ENCODE measurements at places on chromosomes 4 and X.
A peak's percentile ranks its signal among the peaks of the same experiment; 100 is the strongest.

DNA sequence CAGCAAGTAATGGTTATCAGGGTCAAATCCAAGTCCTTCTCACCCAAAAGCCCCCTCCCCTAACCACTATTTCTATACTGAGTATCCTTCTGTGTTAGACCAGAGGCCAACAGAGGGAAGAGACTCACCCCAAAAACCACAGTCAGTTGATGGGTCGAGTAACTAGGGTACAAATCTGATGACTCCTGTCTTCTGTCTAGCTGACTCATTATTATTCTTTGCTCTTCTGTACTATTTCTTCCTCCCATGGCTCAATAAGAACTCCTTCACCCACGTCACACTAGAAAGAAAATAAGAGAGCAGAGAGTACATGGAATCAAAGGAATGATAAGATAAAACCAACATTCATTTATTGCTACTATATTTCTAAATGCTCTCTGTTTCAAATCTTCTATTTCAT, 2.0 kb downstream of the RAB40A start:
- no peak for DNase-seq

GRCh38 chrX:74505437-74505836, 84.1 kb downstream of the SLC16A2 start:
- DNase-seq, result peak; percentile 2

DNA sequence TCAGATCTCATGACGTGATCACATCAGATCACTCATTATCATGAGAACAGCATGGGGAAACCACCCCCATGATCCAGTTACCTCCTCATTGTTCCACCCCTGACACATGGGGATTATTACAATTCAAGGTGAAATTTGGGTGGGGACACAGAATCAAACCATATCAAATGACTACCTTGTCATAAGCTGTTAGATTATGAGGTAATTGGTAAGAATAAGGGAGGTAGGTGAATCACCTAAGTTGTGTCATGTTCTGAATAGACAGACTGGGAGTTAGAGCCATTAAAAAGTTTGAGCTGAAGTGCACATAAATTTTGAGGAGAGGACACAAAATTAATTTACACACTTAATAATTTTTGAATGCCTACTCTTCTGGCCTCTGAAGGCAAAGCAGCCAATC, 24.7 kb downstream of the SLC9B1 start:
- DNase-seq, result no peak

GRCh38 chrX:677376-677775, 46.8 kb downstream of the SHOX start:
- DNase-seq, result no peak

DNA sequence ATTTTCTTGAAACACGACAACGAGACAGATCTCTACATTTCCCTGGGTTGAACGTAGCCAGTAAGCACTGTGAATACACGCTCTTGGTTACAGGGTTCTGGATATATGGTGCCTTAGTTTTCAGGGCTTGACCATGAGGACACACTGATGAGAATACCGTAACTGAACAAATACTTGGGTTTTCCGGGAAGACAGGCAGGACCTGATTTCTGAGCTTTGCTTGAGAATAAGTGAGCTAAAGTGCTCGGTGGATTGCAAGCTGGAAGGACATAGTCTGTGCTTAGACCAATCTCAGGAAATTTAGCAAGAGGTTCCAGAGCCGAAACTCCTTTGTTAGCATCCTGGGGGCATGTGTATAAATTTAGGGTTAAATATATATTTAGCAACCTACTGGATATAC, 876 bp upstream of the TACR3 start:
- DNase-seq, result no peak

GRCh38 chrX:45358392-45358791, 157.7 kb upstream of the DIPK2B start:
- no peak for DNase-seq

GRCh38 chr4:121112530-121112929, 40.2 kb upstream of the NDNF start:
- no peak for DNase-seq

GRCh38 chr4:1321946-1322650, 24.9 kb upstream of the UVSSA start:
- no peak for DNase-seq

DNA sequence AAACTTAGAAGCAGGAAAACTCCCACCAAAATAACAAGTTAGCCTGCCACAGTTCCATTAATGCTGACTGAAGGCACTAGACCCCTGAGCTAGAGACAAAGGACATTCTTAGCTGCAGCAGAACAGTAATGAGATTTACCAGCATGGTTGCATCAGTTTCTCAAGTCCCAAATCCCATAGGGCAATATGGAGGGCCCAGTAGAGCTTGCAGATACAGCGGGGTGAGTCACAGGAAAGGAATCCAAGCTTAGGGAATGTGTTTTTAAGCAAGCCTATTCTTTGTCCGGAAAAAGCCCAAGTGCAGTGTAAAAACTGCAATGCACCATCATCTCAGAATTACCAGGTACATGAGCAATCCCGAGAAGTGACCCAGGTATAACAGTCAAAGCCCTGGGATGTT, 51.3 kb upstream of the EXOC1L start:
- DNase-seq, result no peak

GRCh38 chrX:111504941-111505340, 6.5 kb upstream of the SERTM2 start:
- DNase-seq, result no peak

DNA sequence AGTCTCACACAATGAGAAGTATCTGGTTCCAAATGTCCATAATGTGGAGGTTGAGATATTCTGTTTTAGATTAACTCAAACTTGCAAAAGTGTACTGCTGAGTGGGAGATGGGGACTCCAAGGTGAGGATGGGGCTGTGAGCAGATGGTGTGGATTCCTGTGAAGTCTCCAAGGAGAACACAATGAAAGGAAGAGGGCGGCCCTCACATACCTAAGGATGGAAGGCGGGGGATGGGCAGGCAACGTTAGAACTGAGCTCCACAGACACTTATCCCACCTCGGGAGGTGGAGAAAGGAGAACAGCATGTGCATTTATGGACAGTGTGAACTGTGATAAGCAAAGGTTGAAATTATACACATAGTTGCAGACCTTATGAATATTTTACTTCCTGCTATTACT, 9.9 kb upstream of the SPATA4 start:
- no peak for DNase-seq

GRCh38 chr4:143337600-143338287, 1.1 kb downstream of the GAB1 start:
- DNase-seq, result no peak

DNA sequence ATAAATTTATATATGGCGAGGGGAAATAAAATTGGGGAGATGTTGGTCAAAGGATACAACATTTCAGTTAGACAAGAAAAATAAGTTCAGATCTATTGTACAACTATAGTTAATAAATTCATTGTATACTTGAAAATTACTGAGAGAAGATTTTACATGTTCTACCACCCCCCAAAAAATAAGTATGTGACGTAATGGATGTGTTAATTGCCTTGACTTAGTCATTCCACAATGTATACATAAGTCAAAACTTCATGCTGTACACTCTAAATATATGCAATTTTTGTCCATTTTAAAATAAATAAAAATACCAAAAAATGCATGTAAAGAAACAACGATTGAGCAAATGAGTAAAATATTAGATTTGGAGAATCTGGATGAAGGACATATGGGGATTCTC, 1.8 kb downstream of the USP11 start:
- no peak for DNase-seq

DNA sequence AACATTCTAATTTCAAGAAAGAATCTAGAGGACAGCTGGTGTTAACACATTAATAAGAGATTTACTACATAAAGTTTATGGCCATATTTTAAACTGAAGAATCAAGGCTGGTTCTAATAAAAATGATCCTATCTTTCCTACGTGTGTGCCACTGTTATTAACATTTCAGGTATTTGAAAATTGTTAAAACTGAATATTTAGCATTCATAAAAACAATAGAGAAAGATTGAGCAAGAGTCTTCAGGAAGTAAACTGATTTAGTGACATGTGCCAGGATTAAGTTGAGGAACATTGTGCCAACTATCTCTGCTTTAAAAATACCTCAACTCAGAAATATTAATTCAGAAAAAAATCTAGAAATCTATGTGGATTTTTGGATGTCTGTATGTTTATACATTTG, 810.1 kb downstream of the FAT4 start:
- DNase-seq, result no peak

- DNase-seq, result no peak
Measured at GRCh38 chr4:177455561-177455970, 13.3 kb upstream of the AGA start.

DNA sequence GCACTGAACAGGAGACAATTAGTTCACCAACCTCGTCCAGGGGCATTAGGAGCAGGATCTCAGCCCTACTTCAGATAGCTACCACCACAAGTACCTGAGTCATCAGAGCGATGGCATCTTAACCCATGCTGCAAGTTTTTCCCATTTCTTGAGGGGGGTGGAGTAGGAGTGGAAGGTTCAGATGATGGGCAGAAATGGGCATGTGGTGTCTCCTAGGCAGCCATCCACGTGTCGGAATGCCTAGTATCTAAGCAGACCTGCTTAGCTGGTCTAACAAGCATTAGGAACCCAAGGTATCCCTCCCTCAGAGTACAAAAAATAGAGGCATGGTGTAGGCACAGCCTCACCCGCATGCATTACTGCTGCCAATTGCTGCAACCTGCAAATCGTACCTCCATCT, 159.1 kb upstream of the DGKK start:
- DNase-seq, result no peak
